ENCODE measurements at places on chromosomes 5 and 9.

- no peak for DNase-seq
Observed at GRCh38 chr5:148191010-148191409, 11.8 kb upstream of the SPINK6 start.

- DNase-seq, result no peak
Observed at GRCh38 chr5:58615972-58616371, 33.1 kb downstream of the RAB3C start.

DNA sequence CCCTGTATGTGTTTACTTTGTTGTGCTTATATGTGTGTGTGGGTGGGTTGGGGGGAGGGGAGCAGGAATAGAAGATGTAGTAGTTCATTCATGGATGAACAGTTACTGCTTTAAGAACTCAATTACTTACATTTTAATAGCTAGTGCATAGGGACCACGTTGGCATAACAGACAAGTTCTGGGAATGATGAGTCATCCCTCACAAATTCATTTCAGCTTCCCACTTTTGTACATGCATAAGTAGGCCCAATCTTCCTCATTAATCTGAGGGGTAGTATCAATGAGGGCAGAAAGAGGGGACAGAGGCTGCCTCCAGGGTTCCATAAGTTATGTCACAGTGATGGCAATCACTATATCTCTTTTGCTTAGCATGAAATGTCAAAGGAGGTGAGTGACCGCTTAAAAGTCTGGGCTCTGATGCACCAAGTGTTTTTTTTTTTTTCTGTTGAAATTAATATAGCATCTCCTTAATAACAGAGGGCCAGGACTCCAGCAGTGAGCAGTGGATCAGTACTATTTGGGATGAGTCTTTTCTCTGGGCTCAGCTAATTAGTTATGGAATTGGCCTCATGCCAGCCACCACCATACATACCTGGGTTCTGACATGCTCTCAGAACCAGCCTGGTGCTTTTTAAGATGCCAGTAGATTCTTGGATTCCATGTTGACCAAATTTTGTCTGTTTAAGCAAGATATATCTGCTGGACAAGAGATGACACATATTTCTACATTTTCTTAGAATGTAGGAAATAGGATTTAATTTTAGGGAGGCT lies 37.1 kb downstream of the PRDM6 start:
- DNase-seq, result peak; percentile 63

GRCh38 chr5:103307470-103307869 lies 48.9 kb downstream of the MACIR start:
- DNase-seq, result no peak

- peak; percentile 71 for DNase-seq
Observed at GRCh38 chr5:8825139-8825757, 720.6 kb downstream of the SEMA5A start.
